ENCODE measurements at places on chromosomes 16 and 17. TPM values are rescaled to one million over a fixed set of nuclear protein-coding genes. Genes with fewer than 3 reads are reported as not detected.

DNA sequence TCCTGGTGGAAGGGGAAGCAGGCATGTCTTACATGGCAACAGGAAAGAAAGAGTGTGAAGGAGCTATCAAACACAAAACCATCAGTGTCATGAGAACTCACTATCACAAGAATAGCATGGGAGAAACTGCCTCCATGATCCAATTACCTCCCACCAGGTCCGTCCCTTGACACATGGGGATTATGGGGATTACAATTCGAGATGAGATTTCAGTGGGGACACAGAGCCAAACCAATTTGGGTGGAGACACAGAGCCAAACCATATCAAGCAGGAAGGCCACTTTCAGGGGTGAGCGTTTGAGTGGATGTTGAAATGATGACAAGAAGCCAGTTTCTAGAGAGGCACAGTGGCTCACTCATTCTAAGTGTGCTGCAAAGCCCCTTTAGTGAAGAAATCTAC, 143.8 kb downstream of the CPPED1 start:
- no peak for DNase-seq

CCL15 gene
- total RNA-seq, result not detected

DNA sequence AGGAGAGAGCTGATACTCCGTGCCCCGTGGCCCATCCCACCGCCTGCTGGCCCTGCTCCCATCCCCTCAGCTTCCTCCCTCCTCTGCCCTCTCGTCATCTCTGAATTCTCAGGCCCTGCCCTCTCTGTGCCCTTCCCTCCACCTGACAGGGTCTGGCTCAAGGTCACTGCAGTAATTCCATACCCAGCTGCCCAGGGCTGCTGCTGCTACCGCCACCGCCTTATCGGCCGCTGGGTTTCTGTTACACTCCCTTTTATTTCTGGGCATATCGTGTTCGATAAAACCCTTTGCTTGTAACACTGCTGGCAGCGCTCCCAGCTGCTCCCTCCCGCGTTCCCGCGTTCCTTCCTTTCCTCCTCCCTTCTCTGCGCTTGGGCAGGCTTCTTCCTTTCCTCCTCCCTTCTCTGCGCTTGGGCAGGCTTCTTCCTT, 1.2 kb downstream of the EPN3 start:
- no peak for DNase-seq

- no peak for DNase-seq
Observed at GRCh38 chr16:73426433-73427160, 378.7 kb upstream of the ZFHX3 start.

- peak; percentile 48 for DNase-seq
Observed at GRCh38 chr16:20866145-20866772, 33.9 kb downstream of the DCUN1D3 start.

GRCh38 chr17:40980596-40980995, 3.5 kb downstream of the KRT40 start:
- DNase-seq, result no peak

DNA sequence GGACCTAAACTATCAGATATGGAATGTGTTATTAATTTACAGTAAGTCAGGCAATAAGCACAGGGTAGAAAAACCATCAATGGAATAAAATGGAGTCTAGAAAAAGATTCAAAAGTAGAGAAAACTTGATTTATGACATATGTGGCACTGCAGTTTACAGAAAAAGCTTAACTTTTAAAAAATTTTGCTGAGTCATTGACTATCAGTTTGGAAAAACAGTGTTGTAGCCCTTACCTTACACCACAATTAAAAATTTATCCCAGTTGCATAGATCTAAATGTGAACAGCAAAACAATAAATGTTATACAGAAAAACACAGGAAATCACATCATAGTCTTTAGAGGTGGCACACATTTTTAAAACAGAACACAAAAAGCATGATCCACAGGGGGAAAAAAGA, 108.5 kb downstream of the USP22 start:
- DNase-seq, result no peak
